Right renal pelvis (tissue), 4 donors: ENCODE measurements at places on chromosomes 2 and 18. TPM values are rescaled to one million over a fixed set of nuclear protein-coding genes. Genes with fewer than 3 reads are reported as not detected.

DNA sequence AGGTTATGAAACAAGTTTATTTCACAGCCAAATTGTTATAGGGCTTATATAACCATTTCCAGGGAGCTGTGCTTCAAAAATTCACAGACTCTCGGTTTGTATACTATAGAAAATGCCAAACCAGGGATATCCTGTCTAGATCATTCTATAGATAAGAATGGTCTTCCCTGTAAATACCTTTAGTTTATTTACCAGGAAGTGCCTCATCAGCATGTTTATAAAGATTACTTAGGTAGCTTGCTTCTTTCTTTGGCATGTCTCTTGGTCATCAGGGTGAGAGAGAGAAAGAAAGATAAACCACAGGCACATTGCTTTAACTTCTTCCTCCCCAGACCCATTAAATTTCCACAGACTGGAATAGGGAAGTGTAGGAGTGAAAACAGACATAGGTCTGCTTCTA, 439.4 kb downstream of the SPAG16 start:
- no peak for DNase-seq

- DNase-seq: no peak
These were observed 163.5 kb downstream of the CDH19 start for GRCh38 chr18:66440433-66440832.

The RNF181 gene
- polyA plus RNA-seq: 138 TPM

The C2orf66 gene
- polyA plus RNA-seq: not detected
